IMR-90 (cell line): ENCODE measurements at places on chromosomes 12 and 14. TPM values are rescaled to one million over a fixed set of nuclear protein-coding genes. Genes with fewer than 3 reads are reported as not detected.
A peak's percentile ranks its signal among the peaks of the same experiment; 100 is the strongest.

- H3K4me1 ChIP-seq: no peaks in the 10 kb centered on the region
- no peak overlapping the region for H3K4me3 ChIP-seq
- no peak for DNase-seq
Observed at GRCh38 chr14:101047326-101047725, 143.8 kb upstream of the RTL1 start.

- H3K27me3 ChIP-seq: no peaks in the 10 kb centered on the region
- no peak overlapping the region for H3K4me3 ChIP-seq
- H3K27ac ChIP-seq: no peak overlapping the region
- DNase-seq: peak; percentile 27
- no peaks in the 10 kb centered on the region for H3K36me3 ChIP-seq
Observed at GRCh38 chr12:112900298-112901145, 6.2 kb upstream of the OAS1 start.

DNA sequence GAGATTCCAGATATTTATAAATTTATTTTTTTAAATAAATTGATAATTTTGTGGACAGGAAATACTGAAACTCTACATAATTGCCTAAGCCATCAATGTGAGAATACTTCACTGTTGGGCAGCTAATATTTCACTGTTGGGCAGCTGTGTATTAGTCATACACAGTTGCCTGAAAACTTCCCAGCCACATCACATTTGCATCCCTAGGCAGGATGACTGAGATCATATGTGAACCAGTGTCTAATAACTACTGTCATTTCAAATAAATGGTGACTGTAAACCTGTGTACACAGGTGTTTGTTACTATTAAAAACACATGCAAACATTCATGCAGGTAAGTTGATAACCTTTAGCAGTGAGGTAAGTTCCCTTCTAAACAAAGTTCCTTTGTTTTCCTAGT, 43.9 kb downstream of the TMTC3 start:
- no peak overlapping the region for H3K27ac ChIP-seq
- no peaks in the 10 kb centered on the region for H3K4me1 ChIP-seq

- H3K4me1 ChIP-seq: no peaks in the 10 kb centered on the region
- H3K27me3 ChIP-seq: no peaks in the 10 kb centered on the region
- no peak overlapping the region for H3K4me3 ChIP-seq
- DNase-seq: peak; percentile 47
- no peaks in the 10 kb centered on the region for H3K36me3 ChIP-seq
Observed at GRCh38 chr12:108371801-108372344, 32.8 kb upstream of the CMKLR1 start.

DNA sequence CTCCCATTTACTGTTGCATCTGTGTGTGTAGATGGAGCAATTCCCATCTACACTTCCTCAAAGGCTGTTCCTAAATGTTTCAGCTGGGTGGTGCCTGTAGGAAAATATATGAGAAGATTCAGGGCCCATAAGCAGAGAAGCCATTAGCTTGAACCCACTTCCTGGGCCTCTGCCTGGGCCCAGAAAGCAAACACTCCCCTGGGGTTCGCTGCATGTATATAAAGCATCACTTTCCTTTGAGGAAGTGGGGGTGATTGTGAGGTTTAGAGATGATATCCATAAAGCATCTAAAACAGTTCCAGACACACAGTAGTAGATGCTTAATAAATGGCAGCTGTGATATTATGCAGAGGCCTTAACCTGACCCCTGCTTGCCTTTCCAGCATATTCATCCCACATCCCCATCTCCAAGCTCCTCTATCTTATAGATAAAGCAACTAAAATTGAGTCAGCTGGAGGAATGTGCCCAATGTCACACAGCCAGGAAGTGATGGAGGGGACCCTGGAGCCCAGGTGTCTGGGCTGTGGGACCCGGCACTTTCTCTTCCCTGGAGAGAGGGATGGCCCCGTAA, 280.0 kb upstream of the CRY1 start:
- H3K27me3 ChIP-seq: peaks cover 4% of the 10 kb centered on the region
- no peaks in the 10 kb centered on the region for H3K36me3 ChIP-seq

DNA sequence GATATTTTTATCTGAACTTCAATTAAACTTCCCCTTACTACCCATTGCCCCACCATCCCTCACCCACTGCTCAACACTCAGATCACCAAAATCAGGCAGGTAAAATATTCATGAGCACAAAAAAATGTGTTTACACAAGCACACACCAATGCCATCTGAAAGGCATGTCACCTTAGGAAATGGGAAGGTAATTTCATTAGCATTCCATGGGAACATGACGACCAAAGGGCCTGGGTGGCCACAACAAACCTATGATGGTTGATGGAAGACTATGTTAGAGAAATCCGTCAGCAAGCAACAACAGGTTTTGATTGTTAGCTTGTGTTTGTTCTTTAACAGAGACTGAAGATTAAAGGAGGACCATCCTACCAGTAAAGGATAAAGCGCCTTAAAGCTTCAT, 97.6 kb downstream of the BCAT1 start:
- peaks cover 8% of the 10 kb centered on the region for H3K36me3 ChIP-seq
- H3K27me3 ChIP-seq: no peaks in the 10 kb centered on the region
- H3K4me1 ChIP-seq: peaks cover 9% of the 10 kb centered on the region; the same call in 1 of the 2 replicates

- peak; percentile 61 for DNase-seq
- no peaks in the 10 kb centered on the region for H3K27me3 ChIP-seq
- peak overlapping the region; percentile 72 for H3K27ac ChIP-seq
- H3K36me3 ChIP-seq: no peaks in the 10 kb centered on the region
Observed at GRCh38 chr12:87814625-87815024, 214.6 kb downstream of the C12orf50 start.

DNA sequence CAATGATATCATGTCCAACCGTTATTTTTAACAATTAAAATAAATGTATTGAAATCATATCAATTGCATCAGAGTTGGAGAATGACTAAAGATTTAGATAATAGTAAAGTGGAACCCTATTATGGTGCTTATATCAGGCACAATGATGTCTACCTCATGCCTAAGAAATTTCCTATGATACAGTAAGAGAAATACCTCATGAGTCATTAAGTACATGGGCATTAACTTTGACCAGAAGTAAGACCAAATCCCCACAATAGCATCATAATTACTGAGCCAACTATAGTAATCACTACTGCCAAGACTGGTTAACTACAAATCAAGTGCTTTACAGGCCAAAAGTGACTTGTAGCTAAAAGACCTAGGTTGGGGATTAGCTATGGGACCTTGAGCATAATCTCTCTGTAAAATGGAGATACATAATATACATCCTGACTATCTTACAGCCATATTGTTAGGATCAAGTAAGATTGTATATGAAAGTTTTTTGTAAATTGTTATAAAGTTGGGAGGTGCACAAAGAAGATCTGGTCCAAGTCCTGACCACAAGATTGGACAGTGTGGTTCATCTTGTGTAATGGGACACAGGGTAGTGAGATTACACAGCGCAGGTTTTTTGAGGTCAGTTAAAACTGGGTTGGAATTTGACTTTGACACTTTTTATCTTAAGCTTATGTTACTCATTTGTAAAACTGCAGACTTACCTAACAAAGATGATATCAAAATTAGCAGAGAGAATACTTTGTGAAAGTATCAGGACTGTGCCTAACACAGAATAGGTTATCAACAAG, 60.5 kb downstream of the ERGIC2 start:
- no peak overlapping the region for H3K4me3 ChIP-seq
- H3K4me1 ChIP-seq: peaks cover 5% of the 10 kb centered on the region; the same call in 1 of the 2 replicates
- H3K27me3 ChIP-seq: no peaks in the 10 kb centered on the region
- DNase-seq: peak; percentile 93
- H3K36me3 ChIP-seq: peaks cover 2% of the 10 kb centered on the region

GRCh38 chr14:22978487-22978837, 3.9 kb downstream of the AJUBA start:
- H3K4me1 ChIP-seq: peaks cover 41% of the 10 kb centered on the region
- DNase-seq: no peak
- peak overlapping the region; percentile 97 for H3K27ac ChIP-seq

DNA sequence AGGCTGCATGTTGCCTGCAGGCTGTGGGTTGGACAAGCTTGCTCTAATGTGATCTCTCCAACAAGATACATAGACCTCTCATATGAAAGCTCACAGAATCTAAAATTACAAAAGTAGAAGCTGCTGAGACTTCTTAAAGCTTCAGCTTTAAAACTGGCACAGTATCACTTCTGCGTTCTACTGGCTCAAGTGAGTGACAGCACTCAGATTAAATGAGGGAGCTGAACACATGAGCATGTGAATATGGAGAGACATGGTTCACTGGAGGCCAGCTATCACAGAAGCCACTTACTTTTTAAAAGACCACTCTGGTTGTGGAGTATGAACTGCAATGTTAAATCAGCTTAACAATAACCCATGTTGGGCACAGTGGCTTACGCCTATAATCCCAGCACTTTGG, 29.1 kb upstream of the ANO6 start:
- no peaks in the 10 kb centered on the region for H3K27me3 ChIP-seq
- H3K36me3 ChIP-seq: no peaks in the 10 kb centered on the region
- H3K4me3 ChIP-seq: no peak overlapping the region
- H3K4me1 ChIP-seq: no peaks in the 10 kb centered on the region; the same call in 1 of the 2 replicates

- no peaks in the 10 kb centered on the region for H3K4me1 ChIP-seq
- H3K27me3 ChIP-seq: no peaks in the 10 kb centered on the region
- peak overlapping the region; percentile 82 for H3K27ac ChIP-seq
- DNase-seq: no peak
Observed at GRCh38 chr12:14802721-14803010, 612 bp downstream of the WBP11 start.

DNA sequence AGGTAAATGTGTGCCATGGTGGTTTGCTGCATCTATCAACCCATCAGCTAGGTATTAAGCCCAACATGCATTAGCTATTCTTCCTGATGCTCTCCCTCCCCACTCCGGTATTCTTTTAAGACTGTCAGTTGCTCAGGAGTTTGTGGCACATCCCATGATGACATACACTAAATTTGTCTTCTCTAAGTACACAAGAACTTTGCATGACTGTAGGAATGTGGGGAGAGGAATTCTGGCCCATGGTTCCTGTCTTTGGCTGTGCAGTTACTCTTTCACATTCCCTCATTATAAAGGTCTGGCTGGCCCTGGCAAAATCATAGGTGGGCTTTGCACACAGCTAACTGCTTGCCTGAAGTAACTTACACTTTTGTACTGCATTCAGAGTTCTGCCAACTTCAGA, 30.3 kb downstream of the HMGA2 start:
- peaks cover 12% of the 10 kb centered on the region for H3K36me3 ChIP-seq
- no peak overlapping the region for H3K4me3 ChIP-seq
- H3K27ac ChIP-seq: no peak overlapping the region

DNA sequence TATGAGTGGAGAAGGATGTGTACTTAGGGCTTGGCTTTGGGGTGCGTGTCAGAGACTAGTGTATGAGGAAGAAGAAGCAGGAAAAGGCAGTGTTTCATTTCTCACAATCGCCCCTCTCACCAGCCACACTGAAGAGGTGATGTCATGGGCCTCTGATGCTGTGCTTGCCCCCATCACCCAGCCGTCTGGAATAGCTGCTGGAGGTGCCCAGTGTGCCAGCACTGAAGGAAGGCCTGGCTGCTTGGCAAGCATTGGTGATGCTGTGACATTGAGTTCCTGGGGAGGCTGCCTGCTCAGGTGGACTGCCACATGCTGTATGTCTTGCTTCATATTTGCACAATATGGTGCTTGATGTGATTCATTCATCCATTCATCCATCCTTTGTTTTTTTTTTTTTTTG, 56.2 kb downstream of the CRADD start:
- H3K27ac ChIP-seq: no peak overlapping the region
- no peak overlapping the region for H3K4me3 ChIP-seq
- no peaks in the 10 kb centered on the region for H3K27me3 ChIP-seq
- no peaks in the 10 kb centered on the region for H3K36me3 ChIP-seq
- no peak for DNase-seq

DNA sequence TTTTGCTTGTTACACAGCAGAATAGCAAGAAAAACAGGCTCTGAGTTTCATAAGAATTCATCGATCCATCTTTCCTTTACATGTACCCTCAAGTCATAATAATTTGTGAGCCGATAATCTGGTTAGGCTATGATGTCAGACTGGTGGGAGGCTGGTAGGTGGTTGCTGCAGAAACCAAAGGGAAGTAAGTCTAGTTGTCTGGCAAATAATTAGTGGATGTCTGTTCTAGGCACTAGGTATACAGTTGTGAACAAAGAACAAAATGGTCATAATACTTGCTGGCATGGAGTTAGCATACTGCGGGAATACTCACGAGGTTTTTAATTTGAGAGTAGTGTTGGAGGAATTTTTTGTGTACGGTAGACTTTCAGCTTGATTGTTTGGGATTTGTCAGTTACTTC, 8.8 kb downstream of the SUSD6 start:
- H3K4me1 ChIP-seq: peaks cover 19% of the 10 kb centered on the region

DNA sequence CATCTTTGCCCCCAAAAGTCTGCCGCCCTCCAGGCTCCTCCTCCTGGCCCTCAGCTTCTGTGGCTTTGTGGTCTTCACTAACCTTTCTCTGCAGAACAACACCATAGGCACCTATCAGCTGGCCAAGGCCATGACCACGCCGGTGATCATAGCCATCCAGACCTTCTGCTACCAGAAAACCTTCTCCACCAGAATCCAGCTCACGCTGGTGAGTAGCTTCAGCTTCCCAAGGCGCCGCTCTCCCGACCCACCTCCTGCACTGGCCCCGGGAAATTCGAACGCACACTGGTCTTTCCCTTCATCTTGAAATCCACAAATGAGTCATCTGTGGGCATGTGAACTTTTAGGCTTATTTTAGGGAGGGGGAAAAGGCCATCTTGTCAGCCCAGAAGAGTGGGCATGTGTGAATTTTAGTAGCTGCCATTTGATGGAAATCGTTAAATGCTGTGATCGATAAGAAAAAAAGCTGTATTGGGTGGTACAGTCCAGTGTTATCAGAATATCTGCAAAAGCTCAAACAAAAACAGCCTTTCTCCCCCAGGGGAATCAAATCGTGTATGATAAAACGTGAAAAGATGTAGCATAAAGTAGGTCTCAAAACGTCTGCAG, 700 bp downstream of the SLC35E3 start:
- H3K27me3 ChIP-seq: no peaks in the 10 kb centered on the region
- H3K36me3 ChIP-seq: no peaks in the 10 kb centered on the region
- H3K4me1 ChIP-seq: no peaks in the 10 kb centered on the region
- H3K4me3 ChIP-seq: peak overlapping the region; percentile 77

- peaks cover 2% of the 10 kb centered on the region; the same call in 1 of the 2 replicates for H3K4me1 ChIP-seq
- peak; percentile 86 for DNase-seq
- no peak overlapping the region for H3K4me3 ChIP-seq
- no peaks in the 10 kb centered on the region for H3K27me3 ChIP-seq
- H3K27ac ChIP-seq: no peak overlapping the region
Observed at GRCh38 chr12:122148657-122149056, 25.4 kb downstream of the IL31 start.

DNA sequence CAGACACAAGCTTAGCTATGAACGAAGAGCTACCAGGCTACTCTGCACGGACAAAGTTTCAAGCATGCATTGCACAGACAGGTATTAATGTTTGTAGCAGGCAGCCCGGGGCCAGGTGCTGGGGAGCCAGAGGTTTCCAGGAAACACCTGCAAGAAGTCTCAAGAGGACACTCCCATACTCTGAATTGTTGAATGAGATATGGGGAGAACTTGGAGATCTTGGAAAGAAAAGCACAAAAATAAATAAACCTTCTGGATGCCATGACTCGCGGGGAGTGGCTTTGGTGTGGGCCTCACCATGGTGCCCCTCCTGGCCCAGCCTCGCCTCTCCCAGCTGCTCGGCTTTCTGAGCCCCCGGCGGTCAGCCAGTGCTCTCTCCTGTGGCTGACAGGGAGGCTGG, 186.8 kb downstream of the TTC7B start:
- H3K27ac ChIP-seq: no peak overlapping the region
- DNase-seq: peak; percentile 23
- H3K4me3 ChIP-seq: no peak overlapping the region
- no peaks in the 10 kb centered on the region for H3K27me3 ChIP-seq
- H3K4me1 ChIP-seq: peaks cover 15% of the 10 kb centered on the region

CEBPE gene
- total RNA-seq: not detected in 2 replicates

GNPTAB gene
- 24.2 and 28.9 TPM in 2 replicates for total RNA-seq

LUM gene
- 46.1 and 50.0 TPM in 2 replicates for total RNA-seq

TAS2R31 gene
- 4.3 and 8.6 TPM in 2 replicates for total RNA-seq

LALBA gene
- not detected in 2 replicates for total RNA-seq

DNAJC22 gene
- 6.7 and 8.1 TPM in 2 replicates for total RNA-seq

PLEKHD1 gene
- under 0.01 TPM in 1 of 2 replicates, not detected in the other for total RNA-seq

A2M gene
- 0.56 and 1.1 TPM in 2 replicates for total RNA-seq

NAV3 gene
- 98.3 and 106 TPM in 2 replicates for total RNA-seq

MAP1LC3B2 gene
- total RNA-seq: 0.28 TPM in 1 of 2 replicates, not detected in the other
